ENCODE measurements at places on chromosomes 1 and 21. TPM values are rescaled to one million over a fixed set of nuclear protein-coding genes. Genes with fewer than 3 reads are reported as not detected.

The CLCNKB gene
- total RNA-seq = not detected

The SPRR2E gene
- total RNA-seq = not detected

The OR2T3 gene
- total RNA-seq = not detected

The A3GALT2 gene
- not detected for total RNA-seq

The VSIG8 gene
- total RNA-seq = not detected

The HCRTR1 gene
- total RNA-seq = not detected

The HAPLN2 gene
- total RNA-seq = 2.2 TPM

The OR2G2 gene
- not detected for total RNA-seq

The CLDN17 gene
- not detected for total RNA-seq

The MTARC1 gene
- 3.3 TPM for total RNA-seq

The KCNT2 gene
- total RNA-seq = 3.3 TPM

The SLC45A3 gene
- 7.4 TPM for total RNA-seq

The RNF186 gene
- total RNA-seq = 8.1 TPM

The GFI1 gene
- total RNA-seq = 8.3 TPM

The OR2M3 gene
- total RNA-seq = not detected

The FMO1 gene
- total RNA-seq = 22.3 TPM

The AMPD1 gene
- 1.2 TPM for total RNA-seq

The LCK gene
- total RNA-seq = 59.4 TPM

The ITLN2 gene
- total RNA-seq = 46.2 TPM
